ENCODE measurements at places on chromosomes 5 and 9.
A peak's percentile ranks its signal among the peaks of the same experiment; 100 is the strongest.

- no peak for DNase-seq
Observed at GRCh38 chr9:20524776-20525175, 97.5 kb downstream of the MLLT3 start.

DNA sequence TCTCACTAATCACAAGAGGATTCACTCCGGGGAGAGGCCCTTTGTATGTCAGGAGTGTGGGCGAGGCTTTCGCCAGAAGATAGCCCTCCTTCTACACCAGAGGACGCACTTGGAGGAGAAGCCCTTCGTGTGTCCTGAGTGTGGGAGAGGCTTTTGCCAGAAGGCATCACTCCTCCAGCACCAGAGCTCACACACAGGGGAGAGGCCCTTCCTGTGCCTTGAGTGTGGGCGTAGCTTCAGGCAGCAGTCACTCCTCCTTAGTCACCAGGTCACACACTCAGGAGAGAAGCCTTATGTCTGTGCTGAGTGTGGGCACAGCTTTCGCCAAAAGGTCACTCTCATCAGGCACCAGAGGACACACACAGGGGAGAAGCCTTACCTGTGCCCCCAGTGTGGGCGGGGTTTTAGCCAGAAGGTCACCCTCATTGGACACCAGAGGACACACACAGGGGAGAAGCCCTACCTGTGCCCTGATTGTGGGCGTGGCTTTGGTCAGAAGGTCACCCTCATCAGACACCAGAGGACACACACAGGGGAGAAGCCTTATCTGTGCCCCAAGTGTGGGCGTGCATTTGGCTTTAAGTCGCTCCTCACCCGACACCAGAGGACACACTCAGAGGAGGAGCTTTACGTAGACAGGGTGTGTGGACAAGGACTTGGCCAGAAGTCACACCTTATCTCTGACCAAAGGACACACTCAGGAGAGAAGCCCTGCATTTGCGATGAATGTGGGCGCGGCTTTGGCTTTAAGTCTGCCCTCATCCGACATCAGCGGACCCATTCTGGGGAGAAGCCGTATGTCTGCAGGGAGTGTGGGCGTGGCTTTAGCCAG lies 27.8 kb downstream of the NUTM2F start:
- DNase-seq: no peak

- no peak for DNase-seq
Observed at GRCh38 chr5:56983593-56984361, 31.9 kb upstream of the MIER3 start.

GRCh38 chr5:18497089-18497488 lies 862.8 kb downstream of the TAF11L14 start:
- DNase-seq: no peak

- DNase-seq: no peak
Observed at GRCh38 chr5:139454568-139455290, 7.8 kb downstream of the ECSCR start.

DNA sequence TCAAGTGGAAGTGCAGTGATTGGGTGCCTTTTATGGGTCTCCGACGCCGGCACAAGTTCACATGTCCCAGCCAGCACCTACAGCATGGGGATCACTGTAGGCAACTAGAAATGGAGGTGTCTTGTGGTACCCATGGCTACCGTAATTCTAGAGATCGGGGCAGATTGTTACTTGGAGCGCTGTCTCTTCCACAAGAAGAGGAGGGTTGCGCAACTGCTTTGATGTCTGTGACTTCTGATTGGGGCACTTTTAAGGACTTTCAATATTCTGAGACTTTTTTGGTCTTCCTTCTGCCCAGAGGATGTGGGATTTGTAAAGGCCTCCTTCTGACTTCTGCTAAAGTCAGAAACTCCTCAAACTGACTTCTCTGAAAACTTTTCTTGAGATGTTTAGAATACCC lies 41.9 kb downstream of the GLRX start:
- no peak for DNase-seq

DNA sequence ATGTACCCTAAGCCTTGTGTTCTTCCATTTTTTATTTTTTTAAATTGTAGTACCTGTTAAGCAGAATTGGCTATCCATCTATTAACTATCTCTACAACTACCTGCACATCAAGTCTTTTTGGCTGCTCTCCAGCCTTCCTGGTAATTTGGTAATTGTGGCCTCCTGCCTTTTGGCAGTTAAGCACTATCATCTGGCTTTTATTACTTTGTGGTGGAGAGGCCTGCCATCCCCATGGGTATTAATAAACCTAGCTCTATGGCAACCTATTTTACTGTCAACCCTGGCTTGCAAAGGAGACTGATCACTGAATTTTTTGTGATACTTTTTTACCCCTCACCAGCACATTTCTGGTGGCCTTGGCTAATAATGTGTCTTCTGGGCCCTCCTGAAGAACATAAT lies 20.5 kb downstream of the SELENOP start:
- DNase-seq: no peak

DNA sequence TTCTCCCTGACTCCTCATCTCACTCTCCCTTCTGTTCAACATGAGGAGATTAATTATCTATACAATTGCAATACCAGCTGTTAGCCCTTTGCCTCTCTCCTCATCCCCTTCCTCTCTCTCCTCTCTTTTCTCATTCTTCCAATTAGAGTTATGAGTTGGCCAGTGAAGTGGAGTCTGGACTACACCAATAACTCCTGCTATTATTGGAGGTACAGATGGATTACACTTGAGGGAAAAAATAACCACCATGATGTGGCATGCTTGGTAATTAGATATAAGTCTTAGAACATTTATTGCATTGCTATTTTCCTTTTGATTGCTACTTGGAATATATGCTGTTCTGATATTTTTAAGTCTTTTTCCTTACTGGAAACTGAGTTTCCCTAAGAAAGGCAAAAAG lies 159.2 kb downstream of the FRMD3 start:
- peak; percentile 12 for DNase-seq

DNA sequence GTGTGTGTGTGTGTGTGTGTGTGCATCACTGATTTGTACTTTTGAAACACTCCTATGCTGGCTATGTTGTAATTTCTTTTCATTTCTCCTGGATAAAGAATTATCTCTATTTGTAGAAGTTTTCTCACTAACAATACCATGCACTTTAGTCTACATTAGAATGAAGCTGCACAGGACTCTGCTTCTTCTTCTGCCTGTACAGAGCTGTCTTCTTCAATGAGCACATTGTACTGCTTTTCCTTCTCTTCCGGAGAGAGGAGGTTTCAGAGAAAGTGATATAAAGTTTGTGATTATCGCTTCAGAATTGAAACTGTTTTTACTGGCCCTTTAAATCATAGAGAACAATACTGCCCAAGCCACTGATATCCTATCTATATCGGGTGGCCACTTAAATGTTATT lies 677.0 kb downstream of the NR2F1-AS1 start:
- no peak for DNase-seq

DNA sequence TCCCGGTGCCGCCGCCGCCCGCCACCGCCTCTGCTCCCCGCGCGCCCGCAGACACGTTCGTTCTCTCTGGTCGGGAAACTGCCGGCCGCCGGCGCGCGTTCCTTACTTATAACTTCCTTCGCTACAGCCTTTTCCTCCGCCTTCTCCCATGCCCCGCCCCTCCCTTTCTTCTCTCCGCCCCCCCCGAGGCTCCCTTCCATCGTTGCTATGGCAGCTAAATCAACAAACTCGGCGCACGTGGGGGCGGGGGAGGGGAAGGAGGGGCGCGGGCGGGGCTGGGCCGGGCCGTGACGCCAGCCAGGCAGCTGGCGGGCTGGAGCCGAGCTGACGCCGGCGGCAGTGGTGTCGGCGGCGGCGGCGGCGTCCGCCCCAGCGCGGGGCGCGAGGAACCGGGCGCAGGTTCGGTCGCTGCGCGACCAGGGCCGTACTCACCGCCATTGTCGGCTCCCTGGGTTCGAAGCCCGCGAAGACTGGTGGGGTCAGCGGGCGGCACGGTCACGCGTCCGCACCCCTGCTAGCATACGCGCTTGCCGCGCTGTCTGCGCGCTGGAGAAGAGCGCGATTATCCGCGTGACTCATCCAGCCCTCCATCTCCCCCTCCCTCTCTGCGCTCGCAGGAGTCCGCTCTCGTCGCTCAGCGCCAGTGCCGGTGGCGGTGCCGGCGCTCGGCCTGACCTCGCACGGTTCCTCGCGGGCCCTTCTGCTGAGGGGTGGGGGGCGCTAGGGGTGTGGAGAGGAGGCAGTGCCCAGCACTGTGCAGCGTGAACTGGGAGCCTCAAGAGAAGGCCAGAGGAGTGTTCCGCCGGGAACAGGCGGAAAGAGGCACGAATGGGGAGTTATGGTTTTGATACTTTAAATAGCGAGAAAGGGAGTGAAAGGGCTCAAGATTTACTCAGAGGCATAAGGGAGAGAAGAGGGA lies at the start of gene KLF4:
Gene KLF4 (minus strand): TSS at position 83 of the 919 bp plus-strand sequence. CDS start 597 bp downstream, outside the sequence.
- DNase-seq: peak; percentile 89

GRCh38 chr9:131624636-131625507 lies 79.5 kb downstream of the PRRT1B start:
- DNase-seq: no peak

DNA sequence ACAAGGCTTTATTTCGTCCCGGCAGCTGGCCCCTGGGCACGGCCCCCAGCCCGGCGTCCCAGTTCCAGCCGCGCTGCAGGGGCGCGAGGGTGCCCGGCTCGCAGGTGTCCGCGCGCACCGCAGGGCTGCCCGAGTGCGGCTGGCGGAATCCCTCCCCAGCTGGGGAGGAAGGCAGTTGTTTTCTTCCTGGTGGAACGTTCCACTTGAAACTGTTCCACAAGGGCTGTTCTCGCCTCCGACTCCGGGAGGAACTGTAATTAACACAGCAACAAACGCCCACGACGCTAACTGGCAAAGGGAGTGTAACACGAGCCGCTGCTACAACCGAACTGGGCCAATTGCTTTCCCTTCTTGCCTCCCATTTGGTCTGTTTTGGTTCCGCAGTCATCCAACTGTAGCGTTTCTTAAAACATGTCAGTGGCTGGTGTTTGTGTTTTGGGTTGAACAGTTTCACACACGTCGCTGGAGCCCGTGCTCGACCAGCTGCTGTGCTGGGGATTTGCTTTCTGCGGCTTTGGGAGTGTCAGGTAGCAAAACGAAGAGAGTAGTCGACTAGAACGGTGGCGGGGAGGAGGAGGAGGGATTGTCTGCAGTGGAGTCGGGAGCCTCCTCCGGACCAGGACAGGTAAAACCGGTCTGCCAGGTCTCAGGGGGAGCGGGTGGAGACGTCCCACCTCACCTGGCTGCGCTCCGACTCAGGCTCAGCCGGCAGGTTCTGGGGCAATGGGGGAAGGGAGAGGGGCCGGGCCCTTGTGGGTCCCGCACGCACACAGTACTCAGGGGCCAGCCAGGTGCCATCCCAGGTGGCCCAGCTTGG lies 131.6 kb upstream of the NIPBL start:
- DNase-seq: peak; percentile 26

GRCh38 chr9:112945620-112946208 lies 55.0 kb upstream of the SLC46A2 start:
- no peak for DNase-seq

- no peak for DNase-seq
Observed at GRCh38 chr9:126412905-126413304, 86.3 kb downstream of the MVB12B start.

DNA sequence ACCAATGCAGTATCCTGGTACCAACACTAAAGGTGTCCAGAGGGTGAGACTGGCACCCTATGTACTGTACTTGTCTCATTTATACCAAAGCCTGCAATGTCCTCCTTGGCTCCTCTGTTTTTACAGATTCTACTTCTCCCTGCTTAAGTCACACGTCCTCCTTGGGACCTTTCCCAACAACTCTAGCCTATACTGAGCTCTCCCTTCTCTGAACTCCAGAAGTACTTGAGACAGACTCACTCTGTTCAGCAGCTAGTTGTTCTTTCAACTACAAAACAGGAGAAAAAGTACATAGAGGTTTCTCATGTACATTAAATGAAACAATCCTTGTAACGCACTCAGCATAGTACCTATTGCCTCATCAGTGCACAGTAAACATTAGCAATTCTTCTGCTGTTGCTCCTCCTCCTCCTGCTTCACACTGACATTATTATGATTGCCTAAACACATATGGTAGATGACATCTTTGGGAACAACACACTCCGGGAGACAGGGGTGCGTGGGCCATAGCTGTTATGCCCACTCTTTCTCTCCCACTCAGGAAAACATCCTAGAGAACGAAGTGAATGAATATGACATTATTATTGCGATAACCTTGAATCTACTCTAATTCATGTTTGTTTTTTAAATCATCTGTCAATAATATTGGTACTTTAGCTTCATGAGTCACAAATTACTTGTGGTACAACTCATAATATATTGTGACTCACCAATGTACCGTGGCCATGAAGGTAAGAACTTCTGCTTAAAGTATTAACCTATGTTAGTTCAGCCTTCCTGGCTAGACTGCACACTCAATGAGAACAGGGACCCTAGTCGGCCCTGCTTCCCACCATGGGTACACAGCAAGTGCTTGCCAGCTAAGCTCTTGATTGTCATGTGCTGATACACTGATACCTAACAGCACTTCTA lies 180.3 kb upstream of the ADRA1B start:
- DNase-seq: no peak

DNA sequence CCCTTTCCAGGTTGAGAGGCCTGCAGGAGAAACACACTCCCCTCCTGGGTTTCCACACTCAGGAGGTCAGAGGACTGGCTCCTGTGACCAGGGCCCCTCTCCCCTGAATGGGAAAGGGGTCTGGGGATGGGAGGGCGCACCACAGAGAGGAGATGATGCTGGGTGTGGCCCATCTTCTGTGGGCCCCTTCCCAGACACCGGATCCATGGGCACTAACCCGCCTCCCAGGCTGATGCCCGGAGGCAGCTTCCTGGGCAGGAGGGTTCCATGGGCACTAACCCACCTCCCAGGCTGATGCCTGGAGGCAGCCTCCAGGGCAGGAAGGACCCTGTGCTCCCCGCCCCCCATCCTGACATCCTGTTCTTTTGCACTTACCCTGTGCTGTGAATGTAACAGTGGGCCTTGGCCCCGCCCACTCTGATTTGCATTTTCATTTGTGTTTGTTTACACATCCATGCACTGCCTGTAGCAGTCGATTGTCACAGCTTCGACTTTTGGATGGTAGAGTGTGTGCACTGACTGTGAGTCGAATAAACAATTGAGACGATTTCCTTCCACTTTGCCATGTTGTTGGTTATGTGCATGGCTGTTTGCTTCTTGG lies 9.3 kb upstream of the DOLPP1 start:
- no peak for DNase-seq

- no peak for DNase-seq
Observed at GRCh38 chr9:109283012-109283411, 37.8 kb downstream of the EPB41L4B start.

- no peak for DNase-seq
Observed at GRCh38 chr5:157434096-157434495, 25.9 kb upstream of the NIPAL4 start.

- DNase-seq: no peak
Observed at GRCh38 chr9:11893331-11893730, 799.9 kb upstream of the TYRP1 start.

GRCh38 chr5:95331358-95331757 lies 46.5 kb upstream of the MCTP1 start:
- DNase-seq: no peak

DNA sequence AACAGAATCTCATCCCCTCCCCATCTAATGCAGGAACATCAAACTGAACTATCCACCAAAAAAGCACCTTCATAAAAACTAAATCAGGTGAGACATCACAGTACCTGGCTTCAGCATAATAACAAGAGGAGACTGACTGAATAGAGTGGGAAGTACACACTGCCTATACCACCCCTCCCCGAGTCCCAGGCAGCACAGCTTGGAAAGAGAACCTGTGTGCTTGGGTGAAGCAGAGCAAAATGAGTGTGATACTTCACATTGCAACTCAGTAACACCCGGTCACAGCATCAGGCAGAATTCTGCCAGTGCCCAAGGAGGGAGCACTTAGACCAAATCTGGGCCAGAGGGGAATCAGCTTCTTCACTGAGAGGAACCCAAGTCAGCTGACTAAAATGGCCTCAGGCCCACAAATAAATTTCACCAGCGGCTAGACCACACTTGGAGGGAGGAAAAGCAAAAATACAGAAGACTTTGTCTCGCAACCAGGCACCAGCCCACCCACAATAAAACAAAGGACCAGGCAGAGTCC lies 69.3 kb upstream of the OR2K2 start:
- DNase-seq: no peak
